ENCODE measurements at places on chromosomes 2 and 18.

DNA sequence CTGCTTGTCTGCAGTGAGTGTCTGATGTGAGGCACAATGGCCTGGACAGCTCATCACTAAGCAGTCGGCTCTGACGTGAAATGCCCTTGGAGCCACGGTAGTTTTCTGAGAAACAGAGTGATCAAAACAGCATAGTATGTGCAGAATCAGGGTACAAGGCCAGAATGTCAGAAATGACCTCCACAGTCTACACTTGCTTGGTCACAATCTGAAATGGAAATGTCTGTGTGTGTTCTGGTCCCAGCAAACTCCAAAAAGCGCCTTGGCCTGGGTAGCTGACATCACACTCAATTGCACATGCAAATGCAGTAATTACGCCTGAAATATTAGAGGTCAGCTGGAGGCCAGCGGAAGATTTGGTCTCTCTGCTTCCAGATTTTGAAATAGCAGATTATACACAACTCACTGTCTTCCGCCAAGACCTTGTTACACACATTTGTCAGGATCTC lies 95.4 kb downstream of the CTAGE1 start:
- no peak for DNase-seq

DNA sequence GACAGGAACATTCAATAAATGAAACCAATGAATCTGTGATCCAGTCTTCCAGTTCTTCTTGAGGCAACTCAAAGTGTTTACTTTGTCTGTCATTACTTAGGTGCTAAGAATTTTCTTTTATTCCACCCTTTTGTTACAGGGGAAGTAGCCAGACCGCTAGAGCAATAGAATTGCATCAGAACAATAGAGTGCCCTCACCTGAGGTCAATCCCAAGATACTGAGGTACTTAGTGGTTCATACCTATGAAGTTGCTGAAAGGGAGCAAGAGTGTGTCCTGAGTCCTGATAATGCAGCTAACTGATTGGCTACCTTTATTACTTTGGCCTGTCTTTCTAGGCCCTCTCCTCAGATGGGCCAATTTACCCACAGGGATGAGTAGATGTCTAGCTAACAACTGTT lies 359.4 kb upstream of the KCNH7 start:
- DNase-seq, result no peak

DNA sequence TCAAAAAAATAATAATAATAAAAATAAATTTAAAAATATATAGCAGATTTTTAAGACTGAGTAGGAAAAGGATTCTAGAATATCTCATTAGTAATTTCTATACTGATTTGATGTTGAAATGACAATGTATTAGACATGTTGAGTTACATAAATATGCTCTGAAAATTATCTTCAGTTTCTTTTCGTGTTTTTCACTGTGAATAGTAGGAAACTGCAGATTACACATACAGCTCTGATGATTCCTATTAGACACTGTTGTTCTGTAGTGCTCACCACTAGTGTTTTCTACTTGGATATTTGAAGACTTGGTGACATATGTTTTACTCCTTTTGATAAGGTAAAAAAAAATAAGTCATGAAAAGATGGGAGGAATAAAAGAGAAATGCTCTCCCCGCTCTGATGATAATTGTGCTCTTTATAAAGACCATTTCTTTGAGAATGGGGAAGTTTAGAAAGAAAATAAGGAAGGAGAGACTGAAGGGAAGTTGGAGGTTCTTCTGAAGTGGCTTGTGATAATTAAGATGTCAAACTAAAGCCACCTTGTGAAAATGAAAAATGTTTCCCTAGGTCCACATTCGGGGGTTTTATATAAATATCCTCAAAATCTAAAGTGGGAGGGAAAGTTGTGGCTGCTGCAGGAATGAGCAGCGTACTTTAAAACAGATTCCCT lies 52.9 kb downstream of the SLC9A2 start:
- no peak for DNase-seq

DNA sequence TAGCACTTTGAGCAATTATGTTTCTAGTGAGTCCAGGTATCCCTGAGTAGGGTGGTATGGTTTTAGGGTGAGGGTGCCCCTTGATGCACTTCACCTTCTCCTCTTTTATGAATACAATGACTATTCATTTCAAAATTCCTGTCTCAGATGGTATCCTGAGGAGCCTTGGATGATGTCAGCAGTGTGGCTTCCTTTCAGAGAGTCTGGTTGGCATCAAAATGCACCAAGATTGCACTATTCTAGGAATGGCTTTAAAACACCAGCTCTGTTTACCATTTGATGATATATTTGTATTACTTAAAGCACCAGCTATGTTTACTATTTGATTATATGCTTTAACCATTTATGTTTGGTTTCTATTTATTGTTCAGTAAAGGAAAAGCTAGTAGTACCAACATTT lies 141.0 kb downstream of the FMNL2 start:
- no peak for DNase-seq

GRCh38 chr2:67130531-67131256 lies 266.4 kb upstream of the ETAA1 start:
- DNase-seq, result no peak

DNA sequence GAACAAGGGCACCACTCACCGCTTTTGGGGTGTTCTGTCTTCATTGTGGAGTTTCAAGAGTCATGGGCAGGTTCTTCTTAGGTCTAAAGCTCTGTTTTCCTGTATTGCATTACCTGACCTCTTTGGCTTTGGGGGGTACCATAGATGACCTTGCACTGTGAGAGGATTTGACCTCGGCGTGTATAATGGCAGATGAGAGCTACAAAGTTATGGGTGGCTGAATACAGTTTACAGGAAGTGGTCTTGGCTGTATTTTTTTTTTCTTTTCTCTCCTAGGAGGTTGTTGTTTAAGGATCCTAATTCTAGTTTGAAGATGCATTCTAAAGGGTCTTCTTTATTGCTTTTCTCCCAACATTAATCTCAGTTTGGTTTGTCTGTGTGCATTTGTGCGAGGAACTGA lies 11.5 kb downstream of the GAL3ST2 start:
- DNase-seq, result no peak

DNA sequence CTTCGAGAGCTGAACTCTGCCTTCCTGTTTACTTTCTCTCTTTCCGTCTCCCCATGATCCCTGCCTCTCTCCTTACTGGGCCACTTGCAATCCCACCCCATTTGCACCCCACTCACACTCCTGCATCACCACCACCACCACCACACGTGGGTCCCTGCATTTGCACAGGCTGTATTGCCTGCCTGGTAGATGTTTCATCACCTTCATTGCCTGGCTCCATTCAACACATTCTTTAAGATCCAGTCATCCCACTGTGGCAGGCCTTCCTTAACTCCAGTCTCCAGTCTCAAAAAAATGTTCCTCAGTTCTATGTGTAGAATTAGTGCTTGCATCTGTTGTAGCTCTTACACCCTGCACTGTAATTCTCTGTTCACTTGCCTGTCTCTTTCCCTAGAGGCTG lies 13.9 kb downstream of the NOSTRIN start:
- no peak for DNase-seq

- no peak for DNase-seq
These were observed 2.1 kb downstream of the PUM2 start for GRCh38 chr2:20348542-20348941.

DNA sequence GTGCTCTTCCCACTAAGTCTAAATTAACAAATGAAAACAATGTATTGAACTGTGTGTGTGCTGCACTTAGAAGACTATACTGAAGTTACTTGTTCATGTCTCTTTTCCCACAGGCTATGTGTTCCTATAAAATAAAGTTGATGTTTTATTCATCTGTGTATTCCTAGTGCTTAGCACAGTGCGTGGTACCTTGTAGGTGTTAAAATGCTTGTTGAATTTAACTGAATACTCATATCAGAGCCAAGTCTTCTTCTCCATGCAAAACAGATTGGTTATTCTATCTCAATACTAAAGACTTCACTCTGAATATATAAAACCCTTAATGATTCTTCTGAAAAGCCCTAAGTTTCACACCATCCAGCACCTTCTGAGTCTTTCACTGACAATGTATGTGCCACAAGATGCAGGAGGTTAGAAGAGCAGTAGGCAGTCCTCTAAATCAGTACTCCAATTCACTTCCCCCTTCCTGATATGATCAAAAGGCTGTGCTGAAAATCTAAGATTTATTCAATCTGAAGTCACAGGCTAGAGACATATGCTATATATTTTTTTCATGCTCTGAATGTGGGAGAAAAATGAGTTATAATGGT lies 231.7 kb upstream of the CCDC150 start:
- no peak for DNase-seq

- DNase-seq, result no peak
These were observed 390.4 kb upstream of the RGPD4 start for GRCh38 chr2:107436281-107436680.

- no peak for DNase-seq
These were observed 58.5 kb downstream of the SP3 start for GRCh38 chr2:173906626-173907025.

GRCh38 chr18:36672437-36673344 lies 156.1 kb downstream of the TPGS2 start:
- DNase-seq, result no peak
